ENCODE measurements at places on chromosomes 2 and 18. TPM values are rescaled to one million over a fixed set of nuclear protein-coding genes. Genes with fewer than 3 reads are reported as not detected.

Gene CAD
- total RNA-seq = 45.9 TPM

Gene COL5A2
- total RNA-seq = 440 TPM

Gene PLA2R1
- total RNA-seq = 8.0 TPM

Gene COL3A1
- 1,747 TPM for total RNA-seq

Gene UGT1A6
- not detected for total RNA-seq

Gene IL36B
- not detected for total RNA-seq

Gene PARD6G
- 6.1 TPM for total RNA-seq

Gene CYP27C1
- total RNA-seq = not detected

Gene PTPRN
- total RNA-seq = 58.1 TPM

Gene ALK
- total RNA-seq = under 0.01 TPM

Gene INPP1
- total RNA-seq = 9.2 TPM

Gene SNTG2
- total RNA-seq = 0.11 TPM

Gene PJVK
- 2.2 TPM for total RNA-seq

Gene ITGA4
- 83.0 TPM for total RNA-seq

Gene DOK1
- 35.0 TPM for total RNA-seq

Gene IGFBP5
- 731 TPM for total RNA-seq

Gene CCDC74B
- 9.8 TPM for total RNA-seq

Gene TMEM178A
- 1.4 TPM for total RNA-seq

Gene INHA
- 0.50 TPM for total RNA-seq

Gene ANKRD30BL
- total RNA-seq = not detected

Gene SERPINB13
- total RNA-seq = not detected

Gene ARL6IP6
- 21.1 TPM for total RNA-seq

Gene PTGR3
- total RNA-seq = 19.6 TPM

Gene HOXD3
- 0.33 TPM for total RNA-seq

Gene SLC40A1
- 9.5 TPM for total RNA-seq

Gene EVX2
- total RNA-seq = 0.11 TPM

Gene TRIM43
- total RNA-seq = not detected

Gene VAPA
- total RNA-seq = 339 TPM

Gene NT5C1B
- 0.33 TPM for total RNA-seq

Gene TDRD15
- not detected for total RNA-seq

Gene RNF152
- 15.4 TPM for total RNA-seq

Gene ACVR1C
- total RNA-seq = 0.33 TPM

Gene DYNC1I2
- total RNA-seq = 128 TPM

Gene G6PC2
- not detected for total RNA-seq

Gene SCG2
- total RNA-seq = 0.44 TPM

Gene PTPRM
- total RNA-seq = 25.6 TPM

Gene FARSB
- 10.7 TPM for total RNA-seq

Gene CD8B2
- not detected for total RNA-seq

Gene CRYGB
- total RNA-seq = not detected

Gene SCYGR5
- not detected for total RNA-seq

Gene SKOR2
- not detected for total RNA-seq

Gene UGT1A10
- total RNA-seq = not detected

Gene C2orf78
- total RNA-seq = not detected

Gene DSG1
- total RNA-seq = not detected

Gene SLC19A3
- total RNA-seq = under 0.01 TPM
